ENCODE measurements at places on chromosomes 7 and 10.

GRCh38 chr10:69375307-69376151 is 41.2 kb downstream of the TACR2 start:
- DNase-seq, result no peak

- no peak for DNase-seq
Measured at GRCh38 chr7:30920584-30921539, 9.2 kb downstream of the AQP1 start.

DNA sequence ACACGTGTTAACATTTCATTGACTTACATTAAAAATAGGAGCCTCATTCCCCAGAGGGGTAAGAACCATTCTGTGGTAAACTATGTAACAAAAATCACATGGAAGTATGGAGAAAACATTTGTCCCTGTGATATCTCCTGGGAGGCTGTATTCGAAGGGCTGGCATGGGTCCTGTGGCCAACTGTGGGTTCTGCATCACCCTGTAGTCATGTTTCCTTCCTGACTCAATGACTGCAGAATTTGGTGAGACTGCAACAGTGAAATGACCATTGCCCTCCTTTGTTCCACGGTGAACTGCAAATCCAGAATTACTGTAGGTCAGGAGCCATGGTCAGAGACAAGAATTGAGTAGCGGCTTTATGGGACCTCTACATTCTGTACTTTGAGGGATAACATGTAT is 3.6 kb upstream of the ZEB1 start:
- no peak for DNase-seq

DNA sequence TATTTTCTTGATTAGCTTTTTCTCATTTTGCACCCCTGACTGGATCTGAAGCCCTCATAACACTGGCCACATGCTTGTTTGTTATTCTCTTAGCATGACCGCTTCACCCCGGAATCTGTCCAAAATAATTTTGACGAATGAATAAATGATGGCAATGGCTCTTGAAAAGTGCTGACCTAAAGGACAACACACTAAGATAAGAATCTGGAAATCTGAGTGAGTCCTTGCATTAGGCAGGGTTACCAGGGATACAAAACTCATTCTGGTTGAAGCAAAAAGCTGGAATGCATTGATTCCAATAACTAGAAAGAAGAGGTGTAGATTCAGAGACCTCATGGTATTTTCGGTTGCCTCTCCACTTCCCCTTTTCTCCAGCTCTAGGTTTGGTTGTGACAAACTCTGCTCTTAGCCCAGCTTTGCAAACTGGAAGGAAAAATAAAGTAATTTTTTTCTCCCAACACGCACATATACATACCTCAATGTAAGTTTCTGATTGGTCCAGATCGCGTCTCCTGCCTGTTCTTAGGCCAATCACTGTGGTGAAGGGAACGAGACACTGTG is 157.4 kb downstream of the SKIDA1 start:
- DNase-seq, result no peak

DNA sequence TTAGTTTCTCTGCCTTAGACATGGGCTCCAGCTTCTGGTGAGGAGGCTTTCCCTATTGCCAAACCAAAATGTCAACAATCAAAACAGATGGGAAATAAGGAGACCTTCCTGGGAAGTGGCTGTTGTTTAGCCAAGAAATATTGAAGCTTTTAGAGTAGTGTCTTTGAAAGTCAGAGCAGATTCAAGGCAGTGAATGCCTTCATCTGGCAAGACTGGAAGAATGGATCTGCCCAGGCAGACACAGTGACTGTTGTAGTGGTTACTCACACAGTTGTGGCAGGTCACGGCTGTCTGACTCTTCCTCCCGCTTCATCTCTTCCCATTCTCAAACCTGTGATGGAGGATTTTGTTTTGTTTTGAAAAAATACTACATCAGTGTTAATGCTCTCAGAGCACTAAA is 154.1 kb upstream of the ADO start:
- DNase-seq, result no peak

DNA sequence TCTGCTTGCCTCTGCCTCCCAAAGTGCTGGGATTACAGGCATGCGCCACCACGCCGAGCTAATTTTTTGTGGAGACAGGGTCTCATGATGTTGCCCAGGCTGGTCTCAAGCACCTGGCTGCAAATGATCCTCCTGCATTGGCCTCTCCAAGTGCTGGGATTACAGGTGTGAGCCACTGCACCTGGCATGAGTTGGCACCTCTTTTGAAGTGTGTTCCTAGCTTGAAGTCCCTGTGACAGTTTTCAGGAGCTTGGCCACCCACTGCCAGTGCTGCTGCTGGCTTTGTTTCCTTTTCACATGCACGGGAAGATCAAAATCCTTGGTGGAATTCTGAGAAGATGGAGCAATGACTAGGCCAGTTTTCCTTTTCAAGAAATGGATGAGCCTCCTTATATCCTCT is 126.3 kb downstream of the NRP1 start:
- DNase-seq, result no peak

DNA sequence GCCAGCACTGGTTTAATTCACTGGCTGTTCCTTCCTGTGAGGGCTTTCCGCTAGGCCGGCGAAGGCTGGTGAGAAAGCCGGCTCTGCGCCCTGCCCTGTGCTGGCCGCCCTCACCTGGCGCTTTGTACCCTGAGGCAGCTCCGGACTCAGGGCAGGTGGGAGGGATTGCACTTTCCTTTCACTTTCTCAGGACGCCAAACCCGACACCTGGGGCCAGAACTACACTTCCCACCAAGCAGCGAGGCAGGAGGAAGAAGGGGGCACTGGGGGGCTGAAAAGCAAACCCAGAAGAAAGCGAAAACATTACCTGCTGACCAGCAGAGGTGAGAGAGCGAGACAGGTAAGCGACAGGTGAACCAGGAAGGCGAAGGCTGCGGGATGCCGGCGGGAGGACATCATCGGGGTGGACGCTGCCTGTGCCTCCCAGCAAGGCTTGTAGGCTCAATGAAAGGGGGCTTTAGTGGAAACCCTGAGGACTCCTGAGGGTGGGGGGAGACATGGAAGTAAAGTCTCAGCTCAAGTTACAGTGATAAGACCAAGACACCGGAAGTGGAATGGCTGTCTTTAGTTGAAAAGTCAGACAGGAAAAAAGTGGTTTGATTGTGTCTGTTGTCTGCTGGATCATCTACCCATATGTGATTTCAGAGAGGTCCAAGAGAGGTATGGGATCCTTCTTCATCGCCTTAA is at the start of gene RAB19:
Gene RAB19 (plus strand): TSS at position 181 of the 687 bp plus-strand sequence. CDS start 3,589 bp downstream, outside the sequence.
- DNase-seq, result peak; percentile 21

GRCh38 chr7:146366938-146367337 is 250.3 kb downstream of the CNTNAP2 start:
- no peak for DNase-seq

GRCh38 chr10:110679486-110680272 is 35.5 kb downstream of the RBM20 start:
- no peak for DNase-seq

GRCh38 chr7:133513608-133514007 is 260.7 kb downstream of the EXOC4 start:
- DNase-seq, result no peak

- DNase-seq, result no peak
Measured at GRCh38 chr7:156493942-156494341, 146.6 kb upstream of the RNF32 start.

- DNase-seq, result no peak
Measured at GRCh38 chr7:114405427-114405826, 9.2 kb upstream of the FOXP2 start.

GRCh38 chr10:31927884-31928548 is 615 bp downstream of the ARHGAP12 start:
- peak; percentile 16 for DNase-seq

DNA sequence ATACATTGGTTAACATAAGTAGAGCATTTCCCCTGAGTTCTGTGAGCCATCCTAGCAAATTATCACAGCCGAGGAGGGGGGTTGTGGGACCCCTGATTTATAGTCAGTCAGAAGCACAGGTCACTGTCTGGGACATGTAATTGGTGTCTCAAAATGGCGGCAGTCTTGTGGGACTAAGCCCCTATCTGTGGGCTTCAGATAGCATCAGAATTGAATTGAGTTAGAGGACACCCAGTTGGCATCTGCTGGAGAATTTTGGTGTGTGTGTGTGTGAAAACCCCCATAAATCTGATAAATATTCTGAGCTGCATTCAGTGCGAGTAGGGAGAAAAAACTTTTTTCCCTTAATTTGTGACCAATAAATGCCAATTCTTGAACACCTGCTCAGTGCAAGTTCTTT is 6.5 kb upstream of the TET1 start:
- DNase-seq, result no peak

- no peak for DNase-seq
Measured at GRCh38 chr10:3110782-3111620, 43.7 kb downstream of the PFKP start.

DNA sequence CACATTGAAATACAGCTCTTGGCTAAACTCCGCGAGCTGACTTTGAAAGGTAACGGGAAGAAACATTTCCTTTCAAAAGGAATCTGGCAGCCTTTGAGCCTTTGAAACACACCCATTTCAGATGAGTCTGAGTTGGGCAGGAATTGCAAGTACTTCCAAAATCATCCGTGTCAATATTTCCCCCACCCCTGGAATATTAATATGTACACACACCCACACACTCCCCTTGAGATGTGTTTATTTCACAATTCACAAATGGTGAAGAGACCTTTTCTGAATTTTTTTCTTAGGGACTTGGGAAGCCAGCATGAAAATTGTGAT is 438.7 kb upstream of the NRP1 start:
- no peak for DNase-seq
